Activated T-helper 2 cell treated with anti-CD3 and anti-CD28 coated beads, Interferon-gamma antibody, Interleukin-2, Interleukin-4, amounts not matched to agents 10 μg/mL and 5 μg/mL and 100 μg/mL, durations not matched to agents 14 hours and 24 hours and 36 hours (primary cell): ENCODE measurements at places on chromosomes 1 and 21. TPM values are rescaled to one million over a fixed set of nuclear protein-coding genes. Genes with fewer than 3 reads are reported as not detected.

Gene ZFP69B
- 4.7 and 5.4 TPM in 2 replicates for total RNA-seq

Gene AGT
- total RNA-seq, result not detected in 2 replicates

Gene USP33
- total RNA-seq, result 38.4 and 39.8 TPM in 2 replicates

Gene ELF3
- total RNA-seq, result 0.62 and 0.97 TPM in 2 replicates

Gene HES5
- total RNA-seq, result not detected in 2 replicates

Gene MKNK1
- 45.2 and 48.1 TPM in 2 replicates for total RNA-seq

Gene BARHL2
- not detected in 2 replicates for total RNA-seq

Gene KRTAP26-1
- not detected in 2 replicates for total RNA-seq

Gene CLDN17
- not detected in 2 replicates for total RNA-seq

Gene OR10Z1
- total RNA-seq, result not detected in 2 replicates

Gene S100A3
- not detected in 2 replicates for total RNA-seq

Gene TMEM51
- 0.11 and 0.16 TPM in 2 replicates for total RNA-seq

Gene NCF2
- total RNA-seq, result 2.2 and 2.6 TPM in 2 replicates

Gene UBXN11
- total RNA-seq, result 13.1 and 14.2 TPM in 2 replicates

Gene ERVH48-1
- total RNA-seq, result 0.21 and 0.30 TPM in 2 replicates

Gene AQP10
- not detected in 2 replicates for total RNA-seq

Gene PTGS2
- 109 and 112 TPM in 2 replicates for total RNA-seq

Gene FCRL2
- not detected in 2 replicates for total RNA-seq

Gene FAM163A
- not detected in 2 replicates for total RNA-seq

Gene WDR64
- total RNA-seq, result not detected in 2 replicates

Gene CORT
- 0.18 and 0.34 TPM in 2 replicates for total RNA-seq

Gene MMEL1
- 0.73 and 1.2 TPM in 2 replicates for total RNA-seq

Gene FGR
- total RNA-seq, result 0.07 and 0.25 TPM in 2 replicates

Gene MAP3K21
- total RNA-seq, result 2.0 and 2.4 TPM in 2 replicates

Gene SPTA1
- total RNA-seq, result 0.02 and 0.30 TPM in 2 replicates

Gene LELP1
- total RNA-seq, result not detected in 2 replicates

Gene OR2AK2
- not detected in 2 replicates for total RNA-seq

Gene ST6GALNAC5
- total RNA-seq, result not detected in 2 replicates

Gene FAM151A
- total RNA-seq, result not detected in 2 replicates

Gene OR2L3
- not detected in 2 replicates for total RNA-seq

Gene MINDY1
- total RNA-seq, result 16.2 and 16.8 TPM in 2 replicates

Gene USP1
- total RNA-seq, result 68.0 and 69.8 TPM in 2 replicates

Gene KRTAP8-1
- total RNA-seq, result not detected in 2 replicates

Gene NTMT2
- not detected in 2 replicates for total RNA-seq

Gene DDX20
- 18.6 and 20.0 TPM in 2 replicates for total RNA-seq

Gene RPS8
- 2,328 and 2,356 TPM in 2 replicates for total RNA-seq

Gene RBP7
- total RNA-seq, result not detected in 2 replicates

Gene PSRC1
- 7.8 and 9.5 TPM in 2 replicates for total RNA-seq

Gene CLDN19
- total RNA-seq, result not detected in 2 replicates
